ENCODE measurements at places on chromosomes 12 and 14.
A peak's percentile ranks its signal among the peaks of the same experiment; 100 is the strongest.

- H3K27ac ChIP-seq, result no peak overlapping the region
- H3K4me1 ChIP-seq, result no peaks in the 10 kb centered on the region
- DNase-seq, result no peak
- no peaks in the 10 kb centered on the region for H3K36me3 ChIP-seq
Observed at GRCh38 chr12:91133871-91134270, 22.6 kb upstream of the LUM start.

- DNase-seq, result no peak
- no peak overlapping the region for H3K27ac ChIP-seq
- H3K27me3 ChIP-seq, result no peaks in the 10 kb centered on the region
Observed at GRCh38 chr12:52036587-52037171, 14.6 kb upstream of the NR4A1 start.

DNA sequence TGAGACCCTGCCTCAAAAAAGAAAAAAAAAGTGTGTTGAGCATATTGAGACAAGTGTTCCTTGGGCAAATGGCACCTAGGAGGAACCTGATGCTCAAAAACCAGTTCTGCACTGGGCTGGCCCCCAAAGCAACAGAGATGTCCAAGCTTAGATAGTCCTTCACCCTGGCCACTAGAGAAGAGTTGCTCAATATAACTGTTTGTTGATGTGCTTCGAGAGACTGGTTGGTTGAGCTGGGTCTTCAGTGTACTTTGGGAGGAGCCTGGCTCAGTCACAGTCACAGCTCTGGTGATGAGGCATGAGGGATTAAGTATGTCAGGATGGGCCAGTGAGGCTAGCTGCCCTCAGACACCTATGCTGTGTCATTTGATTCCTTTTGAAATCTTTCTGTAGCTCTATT lies 38.0 kb downstream of the SLC2A14 start:
- no peak for DNase-seq
- no peaks in the 10 kb centered on the region for H3K36me3 ChIP-seq
- H3K4me3 ChIP-seq, result no peak overlapping the region
- no peaks in the 10 kb centered on the region for H3K4me1 ChIP-seq
- H3K27me3 ChIP-seq, result no peaks in the 10 kb centered on the region
- no peak overlapping the region for H3K27ac ChIP-seq

DNA sequence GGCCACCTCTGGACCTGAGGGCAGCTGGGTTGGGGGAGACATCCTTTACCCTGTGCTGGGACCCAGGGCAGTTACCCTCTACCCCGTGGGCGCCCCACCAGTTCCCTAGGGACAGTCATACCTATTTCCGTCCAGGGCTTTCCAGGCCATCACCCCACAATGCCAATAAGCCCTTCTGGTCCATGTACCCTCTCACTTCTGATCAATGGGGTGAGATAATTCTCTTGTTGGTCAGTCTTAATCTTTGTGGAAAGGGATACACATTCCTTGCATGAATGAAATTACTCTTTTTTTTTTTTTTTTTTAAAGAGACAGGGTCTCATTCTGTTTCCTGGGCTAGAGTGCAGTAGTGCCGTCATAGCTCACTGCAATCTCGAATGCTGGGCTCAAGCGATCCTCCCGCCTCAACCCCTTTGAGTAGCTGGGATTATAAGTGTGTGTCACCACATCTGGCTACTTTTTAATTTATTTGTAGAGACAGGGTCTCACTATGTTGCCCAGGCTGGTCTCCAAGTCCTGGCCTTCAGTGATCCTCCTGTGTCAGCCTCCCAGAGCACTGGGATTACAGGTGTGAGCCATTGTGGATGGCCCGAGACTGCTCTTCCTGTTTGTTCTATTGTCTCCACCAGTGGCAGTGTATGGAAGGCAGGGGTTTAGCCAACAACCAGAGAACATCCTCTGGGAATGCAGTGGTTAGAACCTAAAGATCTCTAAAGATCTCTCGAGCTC lies 46.3 kb upstream of the STON2 start:
- no peak overlapping the region for H3K27ac ChIP-seq
- H3K27me3 ChIP-seq, result no peaks in the 10 kb centered on the region
- no peaks in the 10 kb centered on the region for H3K36me3 ChIP-seq
- H3K4me1 ChIP-seq, result no peaks in the 10 kb centered on the region

- H3K27ac ChIP-seq, result no peak overlapping the region
- peaks cover 31% of the 10 kb centered on the region for H3K36me3 ChIP-seq
- DNase-seq, result no peak
- no peak overlapping the region for H3K4me3 ChIP-seq
- no peaks in the 10 kb centered on the region for H3K27me3 ChIP-seq
Observed at GRCh38 chr14:65011538-65011937, 24.8 kb downstream of the FNTB start.

DNA sequence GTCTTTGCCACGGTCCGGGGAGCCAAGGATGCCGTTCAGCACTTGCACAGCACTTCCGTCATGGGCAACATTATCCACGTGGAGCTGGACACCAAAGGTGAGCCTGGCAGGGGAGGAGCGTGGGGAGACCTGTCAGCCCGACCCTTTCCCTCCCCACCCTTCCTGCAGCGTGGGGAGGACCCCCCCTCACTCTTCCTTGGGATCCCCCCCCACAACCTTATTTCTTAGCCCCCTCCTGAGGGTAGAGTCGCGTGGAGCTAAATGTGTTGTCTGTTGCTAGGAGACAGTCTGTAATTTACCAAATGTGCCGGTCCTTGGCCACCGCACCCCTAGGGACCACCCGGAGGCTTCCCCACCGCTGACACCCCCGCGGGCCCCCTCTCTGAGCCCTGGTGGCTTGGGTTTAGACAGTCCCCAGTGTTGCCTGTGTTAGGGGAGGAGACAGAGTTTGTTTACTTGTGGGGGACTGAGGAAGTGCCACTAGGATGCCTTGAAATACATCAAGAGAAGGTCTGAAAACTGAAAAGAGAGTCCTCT lies 2.3 kb downstream of the SETD1B start:
- H3K4me1 ChIP-seq, result peaks cover 10% of the 10 kb centered on the region
- H3K27ac ChIP-seq, result peak overlapping the region; percentile 100
- H3K4me3 ChIP-seq, result peak overlapping the region; percentile 94
- peak; percentile 65 for DNase-seq

DNA sequence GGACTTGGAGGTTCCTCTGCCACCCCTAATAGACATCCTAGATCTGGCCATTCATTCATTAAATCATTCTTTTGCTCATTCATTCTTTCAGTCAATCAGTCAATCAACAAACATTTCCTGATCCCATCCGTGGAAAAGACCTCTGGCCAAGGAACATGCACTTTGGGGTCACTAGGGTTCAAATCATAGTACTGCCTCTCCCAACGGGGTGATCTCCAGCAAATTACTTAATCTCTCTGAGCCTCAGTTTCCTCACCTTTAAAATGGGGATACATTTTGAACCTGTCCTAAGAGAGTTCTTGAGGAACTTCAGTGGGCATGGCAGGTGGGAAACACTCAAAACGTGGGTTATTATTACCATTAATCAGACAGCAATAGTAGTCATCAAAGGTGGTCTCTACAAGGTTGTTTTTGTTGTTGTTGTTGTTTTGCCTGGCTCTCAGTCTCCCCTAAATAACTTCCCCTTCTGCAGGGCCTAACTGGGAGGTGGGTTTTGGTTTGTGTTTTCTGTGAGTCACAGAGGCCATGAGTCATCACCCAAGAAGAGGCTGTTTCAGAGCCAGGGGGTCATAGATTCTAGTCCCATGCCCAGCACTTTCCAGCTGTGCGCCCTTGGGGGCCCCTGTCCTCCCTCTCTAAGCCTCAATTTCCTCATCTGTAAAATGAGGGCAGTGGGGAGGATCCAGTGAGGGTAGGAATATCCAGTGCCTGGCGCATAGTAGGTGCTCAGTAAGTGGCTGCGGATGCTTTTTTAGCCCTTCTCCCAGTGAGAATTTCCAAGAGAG lies 16.9 kb upstream of the FAM222A start:
- no peaks in the 10 kb centered on the region for H3K36me3 ChIP-seq
- H3K27ac ChIP-seq, result no peak overlapping the region
- no peak overlapping the region for H3K4me3 ChIP-seq

GRCh38 chr14:101732118-101732517 lies 29.4 kb upstream of the PPP2R5C start:
- H3K4me1 ChIP-seq, result peaks cover 14% of the 10 kb centered on the region
- H3K27ac ChIP-seq, result peak overlapping the region; percentile 91
- no peak for DNase-seq
- no peaks in the 10 kb centered on the region for H3K36me3 ChIP-seq
- no peaks in the 10 kb centered on the region for H3K27me3 ChIP-seq
- H3K4me3 ChIP-seq, result no peak overlapping the region

- no peaks in the 10 kb centered on the region for H3K4me1 ChIP-seq
- H3K27ac ChIP-seq, result no peak overlapping the region
- H3K4me3 ChIP-seq, result no peak overlapping the region
- H3K27me3 ChIP-seq, result no peaks in the 10 kb centered on the region
- no peak for DNase-seq
Observed at GRCh38 chr12:76144245-76144549, 59.7 kb upstream of the NAP1L1 start.

GRCh38 chr12:100258127-100258526 lies 8.8 kb downstream of the DEPDC4 start:
- H3K4me3 ChIP-seq, result no peak overlapping the region
- no peaks in the 10 kb centered on the region for H3K27me3 ChIP-seq
- H3K4me1 ChIP-seq, result no peaks in the 10 kb centered on the region
- no peak for DNase-seq
- no peak overlapping the region for H3K27ac ChIP-seq

GRCh38 chr14:81298122-81298521 lies 77.4 kb upstream of the GTF2A1 start:
- H3K4me1 ChIP-seq, result peaks cover 36% of the 10 kb centered on the region
- H3K4me3 ChIP-seq, result no peak overlapping the region
- no peak overlapping the region for H3K27ac ChIP-seq
- no peak for DNase-seq

DNA sequence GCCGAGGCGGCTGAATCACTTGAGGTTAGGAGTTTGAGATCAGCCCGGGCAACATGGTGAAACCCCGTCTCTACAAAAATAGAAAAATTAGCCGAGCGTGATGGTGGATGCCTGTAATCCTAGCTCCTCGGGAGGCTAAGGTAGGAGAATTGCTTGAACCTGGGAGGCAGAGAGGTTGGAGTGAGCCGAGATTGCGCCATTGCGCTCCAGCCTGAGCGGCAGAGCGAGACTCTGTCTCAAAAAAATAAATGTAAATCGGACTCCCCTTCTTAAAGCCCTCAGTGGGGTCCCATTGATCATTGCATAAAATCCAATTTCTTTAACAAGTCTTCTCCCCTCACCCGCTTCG lies 908 bp downstream of the TDP1 start:
- H3K27ac ChIP-seq, result peak overlapping the region; percentile 81
- H3K27me3 ChIP-seq, result no peaks in the 10 kb centered on the region
- no peak for DNase-seq
- H3K36me3 ChIP-seq, result peaks cover 28% of the 10 kb centered on the region
- peaks cover 9% of the 10 kb centered on the region for H3K4me1 ChIP-seq

DNA sequence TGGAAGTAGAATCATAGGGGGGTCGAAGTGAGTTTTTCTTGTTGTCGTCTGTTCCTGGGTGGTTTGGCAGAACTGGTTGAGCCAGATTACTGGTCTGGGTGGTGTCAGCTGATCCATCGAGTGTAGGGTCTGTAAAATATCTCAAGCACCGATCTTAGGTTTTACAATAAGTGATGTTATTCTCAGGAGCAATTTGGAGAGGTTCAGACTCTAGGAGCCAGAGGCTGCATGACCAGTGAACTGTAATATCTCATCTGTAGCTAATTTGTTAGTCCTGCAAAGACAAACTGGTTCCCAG lies 9.7 kb upstream of the SERPINA1 start:
- no peaks in the 10 kb centered on the region for H3K36me3 ChIP-seq
- peaks cover 26% of the 10 kb centered on the region for H3K4me1 ChIP-seq
- no peaks in the 10 kb centered on the region for H3K27me3 ChIP-seq
- no peak overlapping the region for H3K27ac ChIP-seq
- no peak for DNase-seq

DNA sequence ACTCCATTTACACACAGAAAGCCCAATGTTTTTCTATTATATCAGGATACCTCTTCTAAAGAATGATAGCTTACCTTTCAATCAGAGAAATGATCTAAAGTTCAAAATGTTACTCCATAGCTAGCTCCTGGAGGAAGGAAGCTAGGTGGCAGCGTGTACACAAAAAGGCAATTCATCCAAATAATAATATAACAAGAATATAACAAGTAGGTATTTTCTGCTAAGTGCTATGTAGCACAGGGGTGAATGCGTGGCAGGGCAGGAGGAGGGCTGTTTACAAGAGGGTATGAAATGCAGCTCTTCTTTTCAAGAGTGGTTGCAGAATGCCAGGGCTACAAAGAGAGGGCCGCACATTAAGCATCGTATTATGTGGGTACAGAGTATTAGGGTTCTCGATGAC lies 663 bp upstream of the SNAPC1 start:
- no peaks in the 10 kb centered on the region for H3K27me3 ChIP-seq
- H3K4me1 ChIP-seq, result peaks cover 14% of the 10 kb centered on the region
- H3K27ac ChIP-seq, result peak overlapping the region; percentile 60

DNA sequence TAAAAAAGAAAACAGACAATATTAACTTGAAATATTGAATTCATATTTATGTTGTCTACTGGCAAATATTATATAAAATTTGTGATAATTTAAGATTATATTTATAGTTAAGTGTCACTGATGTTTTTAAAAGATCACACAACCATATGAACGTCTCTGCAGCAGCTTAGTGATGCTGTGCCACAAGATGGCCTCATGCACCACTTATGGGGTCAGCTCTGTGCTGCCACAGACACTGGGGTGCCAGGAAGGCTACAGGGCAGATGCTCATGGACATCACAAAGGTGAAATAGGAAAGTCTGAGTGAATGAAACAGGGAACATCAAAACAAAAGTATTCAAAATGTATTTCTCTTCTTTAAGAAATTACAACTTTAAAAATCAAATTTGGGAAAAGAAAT lies 13.1 kb downstream of the ATXN3 start:
- DNase-seq, result no peak
- H3K27me3 ChIP-seq, result peaks cover 4% of the 10 kb centered on the region
- H3K4me3 ChIP-seq, result no peak overlapping the region
- H3K36me3 ChIP-seq, result peaks cover 52% of the 10 kb centered on the region
- no peaks in the 10 kb centered on the region for H3K4me1 ChIP-seq
- no peak overlapping the region for H3K27ac ChIP-seq

GRCh38 chr14:42929806-42930480 lies 1323.3 kb downstream of the LRFN5 start:
- H3K4me3 ChIP-seq, result no peak overlapping the region
- DNase-seq, result no peak
- H3K27ac ChIP-seq, result no peak overlapping the region
- H3K27me3 ChIP-seq, result no peaks in the 10 kb centered on the region
- H3K36me3 ChIP-seq, result no peaks in the 10 kb centered on the region
- no peaks in the 10 kb centered on the region for H3K4me1 ChIP-seq

DNA sequence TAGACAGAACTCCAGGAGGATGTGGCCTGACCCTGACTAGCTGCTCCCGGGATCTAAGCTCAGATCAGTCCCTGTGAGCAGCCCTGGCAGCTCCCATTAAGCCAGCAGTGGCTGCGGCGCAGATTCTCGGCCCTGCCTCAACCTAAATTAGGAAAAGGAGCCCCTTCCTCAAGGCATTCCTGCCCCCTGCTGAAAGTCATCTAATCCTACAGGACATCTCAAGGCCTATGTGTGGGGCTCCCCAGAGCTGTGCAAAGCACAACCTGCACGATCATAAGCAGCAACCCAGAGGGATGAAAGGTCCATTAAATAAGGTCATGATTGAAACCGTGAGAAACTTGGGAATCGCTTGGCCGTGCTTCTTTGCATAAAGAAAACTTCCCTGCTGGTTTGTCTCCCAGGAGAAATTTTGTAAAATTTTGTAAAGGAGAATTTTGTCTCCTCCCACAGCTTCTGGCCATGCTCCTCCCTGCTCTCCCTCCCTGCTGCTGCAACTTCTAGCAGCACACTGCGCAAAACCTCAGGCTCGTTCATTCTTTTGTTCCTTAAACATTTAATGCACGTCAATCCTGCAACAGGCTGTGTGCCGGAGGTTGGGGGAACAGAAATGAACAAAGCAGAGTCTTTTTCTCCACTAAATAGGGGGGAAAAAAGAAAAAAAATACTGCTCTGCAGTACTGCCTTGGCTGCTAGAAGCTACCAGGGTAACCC lies 96.6 kb upstream of the SLC35F4 start:
- H3K4me1 ChIP-seq, result no peaks in the 10 kb centered on the region
- DNase-seq, result no peak
- H3K27me3 ChIP-seq, result peaks cover 2% of the 10 kb centered on the region
- no peak overlapping the region for H3K4me3 ChIP-seq
- H3K36me3 ChIP-seq, result no peaks in the 10 kb centered on the region
